Osteocyte (in vitro differentiated cells): ENCODE measurements at places on chromosomes 3 and 15.
A peak's percentile ranks its signal among the peaks of the same experiment; 100 is the strongest.

DNA sequence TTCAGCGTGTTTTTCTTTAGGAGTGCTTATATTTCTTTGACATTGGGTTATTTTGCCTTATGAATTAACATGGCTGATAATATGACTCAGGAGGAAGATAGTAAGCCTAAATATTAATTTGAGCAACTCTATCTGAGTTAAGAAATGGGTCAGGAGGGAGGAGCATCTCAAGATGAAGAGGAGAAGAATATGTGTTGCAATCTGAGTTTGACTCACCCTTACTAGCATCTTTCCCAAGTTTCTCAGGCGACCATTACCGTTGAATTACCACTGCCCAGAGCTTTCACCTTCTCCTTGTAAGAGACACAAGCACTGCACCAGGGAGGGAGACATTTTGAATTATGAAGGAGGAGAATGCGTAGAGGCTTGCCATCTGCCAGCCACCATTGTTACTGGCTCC, 138.3 kb upstream of the MYRIP start:
- no peak for DNase-seq
- no peaks in the 10 kb centered on the region for H3K36me3 ChIP-seq
- no peaks in the 10 kb centered on the region for H3K4me1 ChIP-seq
- no peak overlapping the region for H3K4me3 ChIP-seq
- H3K27me3 ChIP-seq: no peaks in the 10 kb centered on the region

- no peak overlapping the region for H3K4me3 ChIP-seq
- no peak for DNase-seq
- no peaks in the 10 kb centered on the region for H3K27me3 ChIP-seq
Measured at GRCh38 chr3:113643583-113643982, 52.9 kb downstream of the USF3 start.

DNA sequence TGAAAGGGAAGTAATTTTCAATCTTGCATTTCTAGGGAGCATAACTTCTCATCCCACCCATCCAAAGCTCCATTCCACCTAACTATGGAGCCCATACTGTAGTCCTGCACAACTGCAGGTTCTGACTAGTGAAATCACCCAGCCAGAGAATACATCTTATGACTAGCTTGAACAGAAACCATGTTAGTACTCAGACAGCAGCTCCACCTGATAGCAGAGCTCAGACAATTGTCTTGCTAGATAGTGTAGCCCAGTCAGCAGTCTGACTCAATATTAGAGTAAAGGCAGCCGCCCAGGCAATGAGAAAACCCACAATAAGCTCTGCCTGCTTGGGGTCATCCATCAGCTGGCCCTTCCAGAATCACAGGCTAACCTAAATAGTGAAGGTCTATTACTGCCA, 544.7 kb upstream of the GBE1 start:
- peaks cover 6% of the 10 kb centered on the region for H3K27me3 ChIP-seq
- H3K4me1 ChIP-seq: no peaks in the 10 kb centered on the region
- H3K4me3 ChIP-seq: no peak overlapping the region

GRCh38 chr3:145175626-145176025, 985.4 kb downstream of the PLOD2 start:
- DNase-seq: no peak
- H3K4me1 ChIP-seq: peaks cover 1% of the 10 kb centered on the region
- no peaks in the 10 kb centered on the region for H3K36me3 ChIP-seq

- DNase-seq: no peak
- H3K36me3 ChIP-seq: peaks cover 10% of the 10 kb centered on the region
- peaks cover 22% of the 10 kb centered on the region for H3K4me1 ChIP-seq
- H3K27ac ChIP-seq: no peak overlapping the region
- no peaks in the 10 kb centered on the region for H3K27me3 ChIP-seq
- no peak overlapping the region for H3K4me3 ChIP-seq
Measured at GRCh38 chr15:42608752-42609488, 33.5 kb downstream of the STARD9 start.

- H3K4me1 ChIP-seq: peaks cover 68% of the 10 kb centered on the region
- no peak for DNase-seq
- peak overlapping the region; percentile 87 for H3K27ac ChIP-seq
- no peaks in the 10 kb centered on the region for H3K27me3 ChIP-seq
- H3K4me3 ChIP-seq: no peak overlapping the region
- H3K36me3 ChIP-seq: no peaks in the 10 kb centered on the region
Measured at GRCh38 chr3:45057557-45057956, 31.5 kb downstream of the CLEC3B start.

- DNase-seq: no peak
- no peak overlapping the region for H3K4me3 ChIP-seq
- peaks cover 35% of the 10 kb centered on the region for H3K4me1 ChIP-seq
- peak overlapping the region; percentile 6 for H3K27ac ChIP-seq
- no peaks in the 10 kb centered on the region for H3K36me3 ChIP-seq
Measured at GRCh38 chr15:65796610-65797078, 4.6 kb upstream of the DENND4A start.

GRCh38 chr3:50202353-50203112, 2.5 kb upstream of the SLC38A3 start:
- no peaks in the 10 kb centered on the region for H3K36me3 ChIP-seq
- DNase-seq: no peak
- peaks cover 24% of the 10 kb centered on the region for H3K4me1 ChIP-seq
- H3K27me3 ChIP-seq: peaks cover 37% of the 10 kb centered on the region
- no peak overlapping the region for H3K27ac ChIP-seq
- no peak overlapping the region for H3K4me3 ChIP-seq

GRCh38 chr15:70308011-70308734, 210.5 kb upstream of the TLE3 start:
- H3K36me3 ChIP-seq: no peaks in the 10 kb centered on the region
- DNase-seq: no peak
- no peaks in the 10 kb centered on the region for H3K4me1 ChIP-seq
- peaks cover 38% of the 10 kb centered on the region for H3K27me3 ChIP-seq
- H3K27ac ChIP-seq: no peak overlapping the region

GRCh38 chr15:76636059-76636458, 269.1 kb downstream of the SCAPER start:
- H3K27ac ChIP-seq: no peak overlapping the region
- H3K4me1 ChIP-seq: no peaks in the 10 kb centered on the region
- no peak overlapping the region for H3K4me3 ChIP-seq
- H3K36me3 ChIP-seq: peaks cover 14% of the 10 kb centered on the region
- no peak for DNase-seq

GRCh38 chr3:126891791-126892190, 91.1 kb upstream of the PLXNA1 start:
- no peak overlapping the region for H3K4me3 ChIP-seq
- peaks cover 18% of the 10 kb centered on the region for H3K4me1 ChIP-seq
- DNase-seq: no peak
- peaks cover 2% of the 10 kb centered on the region for H3K36me3 ChIP-seq
- no peaks in the 10 kb centered on the region for H3K27me3 ChIP-seq
- no peak overlapping the region for H3K27ac ChIP-seq

- H3K27ac ChIP-seq: peak overlapping the region; percentile 89
- H3K4me3 ChIP-seq: no peak overlapping the region
- no peak for DNase-seq
- H3K4me1 ChIP-seq: peaks cover 24% of the 10 kb centered on the region
- peaks cover 20% of the 10 kb centered on the region for H3K27me3 ChIP-seq
Measured at GRCh38 chr15:90316139-90316538, 35.9 kb upstream of the ZNF774 start.

GRCh38 chr3:54563501-54564200, 364.2 kb downstream of the LRTM1 start:
- peak; percentile 38 for DNase-seq
- H3K4me3 ChIP-seq: no peak overlapping the region
- no peak overlapping the region for H3K27ac ChIP-seq
- no peaks in the 10 kb centered on the region for H3K36me3 ChIP-seq
- H3K27me3 ChIP-seq: no peaks in the 10 kb centered on the region

- no peaks in the 10 kb centered on the region for H3K27me3 ChIP-seq
- no peak overlapping the region for H3K4me3 ChIP-seq
- no peak overlapping the region for H3K27ac ChIP-seq
- H3K4me1 ChIP-seq: no peaks in the 10 kb centered on the region
Measured at GRCh38 chr15:76501726-76502125, 165.2 kb downstream of the ISL2 start.

DNA sequence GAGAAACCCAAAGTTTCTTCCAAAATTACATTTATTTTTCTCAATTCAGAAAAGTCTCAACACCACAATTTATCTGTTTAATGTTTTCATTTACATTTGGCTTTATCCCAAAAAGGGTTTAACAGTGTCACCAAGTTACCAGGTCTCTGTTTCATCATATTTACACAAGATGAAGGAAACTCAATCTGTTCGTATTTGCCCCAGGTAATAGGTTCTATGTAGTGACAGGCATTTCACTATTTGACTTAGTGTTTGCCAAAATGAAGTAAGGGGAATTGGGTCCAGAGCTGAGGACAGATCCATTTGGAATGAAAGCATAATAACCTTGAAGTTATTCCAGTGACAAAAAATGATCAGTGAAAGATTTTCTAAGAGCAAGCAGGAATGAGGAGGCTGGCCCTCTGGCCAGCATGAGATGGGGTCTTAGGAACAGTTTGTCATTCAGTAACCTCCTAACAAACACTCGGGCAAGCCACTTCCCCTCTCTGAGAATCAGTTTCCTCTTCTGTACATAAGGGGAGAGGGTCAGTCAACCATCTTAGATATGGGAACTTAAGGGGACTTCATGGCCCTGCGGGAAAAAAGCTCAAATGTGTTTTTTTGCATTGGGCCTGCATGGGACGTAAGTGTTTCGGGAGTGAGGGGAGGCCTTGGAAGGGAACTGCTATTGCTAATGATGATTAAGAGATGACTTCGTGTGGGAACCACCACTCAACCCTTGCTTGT, 31.8 kb downstream of the UMPS start:
- H3K27me3 ChIP-seq: no peaks in the 10 kb centered on the region
- H3K27ac ChIP-seq: no peak overlapping the region
- peaks cover 34% of the 10 kb centered on the region for H3K36me3 ChIP-seq
- H3K4me3 ChIP-seq: no peak overlapping the region
- DNase-seq: no peak

DNA sequence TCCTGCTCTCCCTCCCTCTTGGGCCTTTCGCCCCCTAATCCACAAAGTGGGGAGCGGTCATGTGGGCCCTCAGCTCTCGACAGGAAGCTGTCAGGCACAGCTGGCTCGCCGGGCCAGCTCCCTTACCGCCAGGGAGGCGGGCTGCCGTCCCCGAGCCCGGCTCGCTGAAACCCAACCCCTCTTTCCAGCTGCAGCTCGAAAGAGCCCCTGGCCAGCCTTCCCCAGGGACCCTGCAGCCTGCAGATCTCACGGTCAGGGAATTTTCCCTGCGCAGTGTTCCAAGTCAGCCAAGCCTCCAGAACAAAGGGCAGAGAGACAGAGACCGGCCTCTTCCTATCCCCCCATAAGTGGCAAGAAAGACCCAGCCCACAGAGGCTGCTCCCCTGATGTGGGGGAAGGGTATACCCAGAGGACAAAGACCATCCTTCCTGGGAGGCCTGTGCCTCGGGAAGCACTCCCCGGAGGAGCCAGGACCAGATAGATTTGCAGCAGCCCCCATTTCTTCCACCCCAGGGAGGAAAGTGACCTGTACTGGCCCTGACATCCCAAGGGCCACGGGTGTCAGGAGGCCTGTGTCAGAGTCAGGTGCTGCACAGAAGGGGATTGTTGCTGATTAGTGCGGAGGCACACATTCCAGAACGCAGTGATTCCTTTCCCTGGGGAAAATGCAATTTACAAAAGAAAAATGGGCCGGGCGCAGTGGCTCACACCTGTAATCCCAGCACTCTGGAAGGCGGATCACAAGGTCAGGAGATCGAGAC, 32.6 kb downstream of the MAGEF1 start:
- peaks cover 25% of the 10 kb centered on the region for H3K4me1 ChIP-seq
- H3K4me3 ChIP-seq: peak overlapping the region; percentile 1
- H3K36me3 ChIP-seq: no peaks in the 10 kb centered on the region
- DNase-seq: peak; percentile 90

GRCh38 chr3:148084931-148085330, 612.8 kb upstream of the AGTR1 start:
- no peak for DNase-seq
- no peaks in the 10 kb centered on the region for H3K36me3 ChIP-seq
- no peak overlapping the region for H3K4me3 ChIP-seq
- peaks cover 11% of the 10 kb centered on the region for H3K4me1 ChIP-seq
- H3K27me3 ChIP-seq: no peaks in the 10 kb centered on the region

DNA sequence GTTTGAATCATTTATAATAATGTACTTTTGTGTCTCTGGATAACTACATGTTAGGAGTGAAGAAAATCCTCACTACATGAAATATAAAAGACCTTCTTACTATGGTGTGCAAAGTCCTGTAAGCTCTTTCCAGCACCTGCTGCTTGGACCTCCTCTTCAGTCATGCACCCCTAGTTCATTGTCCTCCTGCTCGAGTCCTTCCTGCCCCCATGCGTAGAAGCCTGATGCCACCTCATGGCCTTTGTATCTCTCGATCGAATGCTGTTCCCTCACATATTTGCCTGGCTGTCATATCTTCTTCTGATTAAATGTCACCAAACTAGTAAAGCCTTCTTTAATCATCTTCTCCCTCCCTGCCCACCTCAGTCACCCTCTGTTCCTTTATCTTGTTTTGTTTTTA, 49.9 kb upstream of the SUCLG2 start:
- no peaks in the 10 kb centered on the region for H3K36me3 ChIP-seq
- no peak overlapping the region for H3K4me3 ChIP-seq
- no peaks in the 10 kb centered on the region for H3K27me3 ChIP-seq
- no peak overlapping the region for H3K27ac ChIP-seq
